ENCODE measurements at places on chromosomes 1 and 21.
A peak's percentile ranks its signal among the peaks of the same experiment; 100 is the strongest.

DNA sequence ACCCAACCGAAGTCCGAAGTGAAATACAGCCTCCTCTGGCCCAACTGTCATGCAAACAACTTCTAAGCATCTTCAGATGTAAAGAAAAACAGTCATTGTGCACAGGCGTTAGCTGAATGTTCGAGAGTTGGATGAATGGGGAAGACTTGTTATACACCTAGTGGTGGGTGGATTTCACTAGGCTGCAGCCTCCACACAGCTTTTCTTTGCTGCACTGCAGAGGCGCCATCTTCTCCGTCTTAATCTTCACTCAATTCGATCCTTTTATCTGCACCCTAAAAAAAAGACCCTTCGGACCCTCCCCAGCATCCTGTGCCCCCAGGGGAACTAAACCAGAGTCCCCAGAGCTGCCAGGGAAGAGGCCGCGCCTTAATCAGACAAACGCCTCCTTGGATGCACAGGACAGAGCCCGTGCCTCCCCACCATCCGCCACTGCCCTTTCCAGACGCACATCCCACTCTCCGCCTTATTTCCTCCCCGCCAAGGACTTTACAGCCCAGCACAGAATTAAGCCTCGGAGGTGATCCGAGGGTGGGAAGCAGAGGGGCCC, 1.4 kb downstream of the APP start:
- no peak for DNase-seq

- DNase-seq: peak; percentile 76
Observed at GRCh38 chr1:201709564-201710295, 119.2 kb upstream of the IPO9 start.

DNA sequence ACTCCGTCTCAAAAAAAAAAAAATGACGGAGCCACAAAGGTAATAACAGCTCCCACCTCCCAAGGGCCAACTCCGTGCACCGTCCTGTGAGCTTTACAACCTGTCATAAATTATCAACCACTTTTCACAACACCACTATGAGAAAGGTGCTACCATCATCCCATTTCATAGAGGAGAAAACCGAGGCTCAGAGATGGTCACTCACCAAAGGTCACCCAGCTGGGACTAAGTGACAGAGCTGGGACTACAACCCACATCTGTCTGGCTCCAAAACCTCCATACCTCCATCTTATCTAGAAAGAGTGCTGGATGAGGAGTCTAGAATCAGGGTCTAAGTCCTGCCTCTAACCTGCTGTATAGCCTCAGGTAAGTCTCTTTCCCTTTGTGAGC, 43.6 kb upstream of the ECE1 start:
- DNase-seq: no peak

DNA sequence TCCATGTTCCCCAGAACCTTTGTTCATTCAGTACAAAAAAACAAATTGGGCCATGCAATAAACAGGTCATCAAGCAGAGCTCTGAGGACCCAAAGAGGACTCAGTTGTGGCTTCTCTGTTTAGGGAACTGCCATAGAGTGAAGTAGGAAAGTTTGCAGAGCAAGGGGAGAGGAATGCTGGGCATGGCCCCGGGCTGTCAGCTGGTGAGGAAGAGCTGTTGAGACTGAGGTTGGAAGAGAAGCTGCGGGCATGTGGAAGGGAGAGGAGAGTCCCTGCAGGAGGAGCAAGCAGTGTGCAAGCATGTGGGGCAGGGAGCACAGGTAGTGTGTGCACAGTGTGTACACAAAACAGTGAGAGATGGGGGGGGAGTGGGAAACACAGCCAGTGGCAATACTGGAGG, 71.8 kb downstream of the NTPCR start:
- no peak for DNase-seq

DNA sequence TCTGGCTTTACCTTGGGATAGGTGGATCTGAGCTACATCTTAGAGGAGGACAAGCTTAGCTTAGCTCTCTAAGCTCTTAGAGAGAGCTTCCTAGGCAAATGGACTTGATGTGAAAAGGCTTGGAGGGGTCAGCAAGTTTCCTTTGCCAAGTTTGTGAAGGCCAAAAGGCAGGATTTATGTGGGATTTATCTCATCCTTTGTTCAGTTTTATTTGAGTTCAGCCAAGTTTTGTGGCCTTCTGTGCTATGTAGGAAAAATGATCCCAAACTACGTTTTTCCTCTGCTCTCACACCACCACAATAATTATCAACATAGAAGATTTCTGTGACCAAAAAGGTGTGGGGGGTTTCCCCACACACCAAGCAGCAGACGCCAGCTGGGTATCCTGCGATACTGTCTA, 26.0 kb upstream of the RNF11 start:
- DNase-seq: no peak

DNA sequence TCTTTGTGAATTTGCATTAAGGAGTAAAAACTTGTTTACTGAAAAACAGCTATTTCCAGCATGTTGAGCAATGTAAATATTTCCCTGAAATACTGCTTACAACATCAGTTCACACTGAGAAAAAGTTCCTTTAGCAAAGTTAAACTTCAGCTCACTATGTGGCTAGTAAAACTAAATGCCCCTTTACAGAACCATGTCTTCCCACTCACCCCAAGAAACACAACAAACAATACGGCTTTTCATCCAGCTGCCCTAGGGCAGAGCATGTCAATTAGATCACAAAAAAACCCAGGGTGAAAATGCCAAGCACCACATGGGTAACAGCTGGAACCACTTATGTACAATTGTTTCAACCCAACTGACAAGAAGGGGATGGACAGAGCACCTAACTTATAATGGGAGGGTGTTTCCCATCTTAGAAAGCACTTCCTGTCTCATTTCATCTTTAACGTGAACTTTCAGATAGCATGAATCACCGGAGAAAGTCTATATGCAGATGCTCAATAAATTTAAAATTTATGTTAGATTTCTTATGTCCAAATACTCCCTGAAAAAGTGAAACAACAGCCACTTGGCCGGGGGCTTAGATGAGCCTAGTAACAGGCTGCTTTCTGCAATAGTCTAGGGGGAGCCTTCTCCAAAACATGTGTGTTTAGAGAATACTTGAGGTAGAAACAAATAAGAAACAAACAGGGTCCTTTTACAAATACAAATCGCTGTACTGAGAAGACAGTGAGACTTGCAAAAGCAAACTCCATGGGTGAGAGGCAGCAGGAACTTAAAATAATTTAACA, 6.6 kb downstream of the NID1 start:
- DNase-seq: no peak
